Endothelial cell (in vitro differentiated cells): ENCODE measurements at places on chromosomes 4 and X.

- DNase-seq = peak; percentile 3
Measured at GRCh38 chrX:20143561-20143960, 1.9 kb upstream of the EIF1AX start.

- no peak for DNase-seq
Measured at GRCh38 chrX:154432210-154432609, 3.7 kb downstream of the ATP6AP1 start.

DNA sequence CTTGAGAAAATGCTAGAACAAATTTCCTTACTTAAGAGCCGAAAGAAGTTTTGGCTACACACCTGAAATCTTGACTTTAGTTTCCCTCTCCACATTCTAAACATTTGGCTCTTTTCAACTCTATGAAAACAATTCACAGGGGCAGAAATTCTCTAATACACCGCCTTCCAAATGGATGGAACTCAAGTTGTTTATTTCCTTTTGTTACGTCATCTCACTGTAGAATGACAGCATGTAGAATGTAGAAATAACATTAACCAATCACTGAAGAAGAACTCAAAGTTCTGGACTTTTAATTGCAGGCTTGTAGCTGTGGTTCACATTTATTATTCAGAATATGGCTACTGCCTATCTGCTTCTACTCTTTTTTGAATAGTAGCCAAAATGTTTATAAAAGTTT is 1.9 kb downstream of the DMP1 start:
- no peak for DNase-seq

GRCh38 chr4:1501754-1502500 is 95.7 kb upstream of the NKX1-1 start:
- no peak for DNase-seq

DNA sequence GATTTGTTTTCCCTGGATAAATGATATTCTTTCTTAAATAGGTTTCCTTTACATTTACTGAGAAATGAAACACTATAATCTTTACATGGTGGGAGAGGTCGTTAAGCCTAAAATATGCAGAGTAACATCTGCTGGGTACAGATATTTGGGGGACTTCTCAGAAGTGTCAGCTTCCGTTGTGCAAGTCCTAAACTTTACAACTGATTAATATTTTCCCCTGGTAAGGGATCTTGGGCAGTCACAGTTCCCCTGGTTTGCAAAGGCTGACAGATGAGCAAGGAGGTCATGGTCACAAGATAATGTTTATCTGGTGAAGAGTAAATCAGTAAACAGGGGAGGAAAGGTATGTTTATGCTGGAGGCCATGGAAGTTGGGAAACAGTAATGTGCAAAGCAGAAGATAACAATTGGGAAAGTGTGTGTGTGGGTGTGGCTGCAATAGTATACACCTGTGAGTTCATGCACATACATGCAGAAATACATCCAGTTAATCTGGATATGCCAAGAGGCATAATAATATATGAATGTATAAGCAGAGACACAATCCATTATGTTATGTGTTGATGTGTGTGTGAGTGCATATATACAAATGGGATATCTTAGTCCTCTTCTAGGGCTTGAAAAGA is 508.2 kb upstream of the FAM241A start:
- DNase-seq = no peak

DNA sequence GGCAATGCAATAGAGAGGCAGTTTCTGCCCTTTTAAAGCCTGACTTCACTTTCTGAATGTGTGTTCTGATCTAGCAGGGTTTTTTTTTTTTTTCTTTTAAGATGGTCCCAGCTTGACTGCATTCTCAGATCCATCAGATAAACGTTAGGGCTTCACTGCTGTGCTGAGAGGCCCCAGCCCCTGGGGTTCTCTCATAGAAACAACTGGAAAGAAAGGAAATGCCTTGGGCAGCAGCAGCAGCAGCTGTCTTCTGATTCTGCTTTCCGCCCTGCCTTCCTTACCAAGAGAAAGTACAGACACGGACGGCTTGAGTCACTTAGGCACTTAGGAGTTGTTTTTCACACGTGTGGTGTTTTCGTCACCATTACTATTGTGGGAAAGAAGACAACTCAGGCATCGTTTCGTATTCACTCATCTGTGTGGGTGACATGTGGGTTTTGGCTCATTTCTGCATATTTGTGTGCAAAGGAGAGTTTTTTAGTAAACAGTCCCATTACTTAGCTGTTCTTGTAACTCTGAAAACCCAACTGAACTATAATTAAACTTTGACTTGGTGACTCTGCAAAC is 172.0 kb downstream of the PTTG2 start:
- peak; percentile 23 for DNase-seq

DNA sequence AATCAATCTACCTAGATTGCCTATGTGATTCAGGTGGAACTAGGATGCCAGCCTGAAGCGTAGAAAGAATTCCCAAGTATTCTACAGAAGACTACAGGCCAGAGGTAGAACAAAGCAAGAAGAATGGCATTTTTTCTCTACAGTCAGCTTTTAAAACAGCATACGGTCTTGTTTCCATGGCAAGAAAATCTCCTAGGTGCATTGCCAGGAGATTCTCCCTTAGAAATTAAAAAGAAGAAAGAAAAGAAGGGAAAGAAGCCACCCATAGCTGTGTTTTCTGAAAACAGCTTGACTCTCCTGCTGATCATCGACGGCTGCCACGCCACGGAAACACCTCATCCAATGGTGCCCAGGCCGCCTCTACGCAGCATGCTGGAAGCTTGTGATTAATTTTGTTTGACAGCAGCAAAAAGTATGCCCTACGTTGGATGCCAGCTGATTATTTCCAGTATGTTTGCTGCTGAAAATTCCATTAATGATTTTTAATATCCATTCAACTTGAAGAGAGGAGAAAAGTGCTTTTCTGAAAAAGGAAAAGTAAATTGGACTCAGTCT is 24.1 kb downstream of the ANK2 start:
- DNase-seq = no peak

- DNase-seq = no peak
Measured at GRCh38 chrX:10828640-10829039, 208.3 kb upstream of the MID1 start.

GRCh38 chr4:114081783-114082182 is 102.3 kb upstream of the ARSJ start:
- no peak for DNase-seq

DNA sequence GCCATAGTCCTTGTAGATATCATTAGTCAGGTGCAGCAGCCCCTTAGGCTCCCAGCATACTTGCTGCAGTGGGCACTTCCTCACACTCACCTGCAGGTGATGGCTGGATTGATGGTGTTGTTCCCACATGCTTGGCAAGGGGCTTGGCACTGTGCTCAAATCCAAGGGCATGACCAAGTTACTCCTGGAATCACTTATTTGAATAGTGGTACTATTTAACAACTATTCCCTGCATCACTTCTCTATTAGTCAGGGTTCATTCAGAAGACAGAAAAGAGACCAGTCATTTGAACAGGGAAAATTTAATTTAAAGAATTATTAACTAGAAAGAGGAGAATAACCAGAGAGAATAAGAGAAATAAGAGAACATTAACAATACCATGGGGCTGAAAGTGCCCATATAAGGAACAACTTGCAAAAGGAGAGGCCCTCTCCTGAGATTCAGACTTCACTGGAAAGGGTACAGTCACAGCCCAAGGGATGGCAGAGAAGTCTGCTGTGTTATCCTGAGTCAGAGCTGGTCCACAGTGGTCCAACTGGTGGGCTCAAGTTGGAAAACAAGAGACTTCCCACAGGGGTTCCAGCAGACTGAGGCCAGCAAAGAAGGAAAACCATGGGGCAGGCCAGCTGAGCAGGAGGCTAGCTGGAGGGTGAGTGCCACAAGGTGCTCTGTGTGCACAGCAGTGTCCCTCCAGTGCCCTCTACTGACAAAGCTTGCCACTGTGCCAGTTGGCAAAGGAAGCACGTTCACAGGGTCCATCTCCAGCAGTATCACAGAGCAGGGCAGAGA is 9.8 kb downstream of the SPP1 start:
- peak; percentile 46 for DNase-seq

GRCh38 chr4:137952116-137952515 is 290.0 kb downstream of the SLC7A11 start:
- no peak for DNase-seq

- DNase-seq = no peak
Measured at GRCh38 chrX:85018471-85018870, 14.8 kb downstream of the APOOL start.

- DNase-seq = no peak
Measured at GRCh38 chr4:16608611-16609125, 289.8 kb downstream of the LDB2 start.

DNA sequence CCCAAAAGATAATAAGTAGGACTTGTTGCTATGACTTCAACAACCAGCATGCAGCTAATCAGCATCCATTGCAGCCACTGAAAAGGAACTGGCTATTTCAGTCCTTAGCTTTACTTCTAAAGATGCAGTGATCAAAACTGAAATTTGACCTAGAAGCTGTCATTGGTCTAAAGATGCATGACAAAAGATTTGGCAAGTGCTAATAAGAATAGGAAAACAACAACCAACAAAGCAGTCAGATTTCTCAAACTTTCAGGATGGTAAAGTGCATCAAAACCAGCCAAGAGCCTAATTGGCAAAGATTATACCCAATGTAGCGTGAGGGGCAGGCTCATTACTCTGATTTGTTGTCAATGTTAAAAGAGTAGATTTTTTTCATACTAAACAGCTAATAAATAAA is 77.1 kb upstream of the WDR17 start:
- no peak for DNase-seq

DNA sequence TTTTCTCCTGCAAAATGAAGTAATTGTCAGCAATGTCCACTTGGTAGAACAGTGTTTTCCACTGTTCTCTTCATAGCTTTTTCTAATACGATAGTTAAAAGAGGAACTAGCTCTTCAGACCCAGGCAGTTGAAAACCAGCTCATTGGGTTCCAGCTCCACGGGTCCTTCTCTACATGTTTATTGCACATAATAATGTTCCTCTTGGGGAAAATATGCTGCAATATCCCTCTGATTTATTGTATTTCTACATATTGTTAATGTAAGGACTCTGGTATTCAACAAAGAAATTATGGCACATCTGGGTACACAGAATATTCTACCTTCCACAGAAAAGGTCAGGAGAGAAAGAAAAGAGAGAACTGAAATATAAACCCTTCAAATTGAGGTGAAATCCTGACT is 473.4 kb downstream of the TRIML1 start:
- no peak for DNase-seq

DNA sequence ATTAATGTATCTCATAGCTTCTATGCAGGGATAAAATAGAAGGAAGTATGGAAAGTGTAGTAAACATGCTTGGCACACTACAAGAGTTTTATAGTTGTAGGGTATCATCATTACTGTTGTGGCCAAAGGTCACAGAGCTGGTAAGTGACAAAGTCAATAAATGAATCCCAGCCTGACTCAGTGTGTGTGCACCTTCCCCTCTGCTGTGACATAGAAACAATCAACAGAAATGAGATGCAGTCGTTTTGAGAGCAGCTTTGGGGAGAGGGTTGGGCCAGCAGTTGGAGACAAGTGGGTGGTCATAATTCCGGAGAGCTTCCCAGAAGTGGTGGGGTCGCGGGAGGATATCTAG is 82.4 kb upstream of the RBPJ start:
- no peak for DNase-seq

DNA sequence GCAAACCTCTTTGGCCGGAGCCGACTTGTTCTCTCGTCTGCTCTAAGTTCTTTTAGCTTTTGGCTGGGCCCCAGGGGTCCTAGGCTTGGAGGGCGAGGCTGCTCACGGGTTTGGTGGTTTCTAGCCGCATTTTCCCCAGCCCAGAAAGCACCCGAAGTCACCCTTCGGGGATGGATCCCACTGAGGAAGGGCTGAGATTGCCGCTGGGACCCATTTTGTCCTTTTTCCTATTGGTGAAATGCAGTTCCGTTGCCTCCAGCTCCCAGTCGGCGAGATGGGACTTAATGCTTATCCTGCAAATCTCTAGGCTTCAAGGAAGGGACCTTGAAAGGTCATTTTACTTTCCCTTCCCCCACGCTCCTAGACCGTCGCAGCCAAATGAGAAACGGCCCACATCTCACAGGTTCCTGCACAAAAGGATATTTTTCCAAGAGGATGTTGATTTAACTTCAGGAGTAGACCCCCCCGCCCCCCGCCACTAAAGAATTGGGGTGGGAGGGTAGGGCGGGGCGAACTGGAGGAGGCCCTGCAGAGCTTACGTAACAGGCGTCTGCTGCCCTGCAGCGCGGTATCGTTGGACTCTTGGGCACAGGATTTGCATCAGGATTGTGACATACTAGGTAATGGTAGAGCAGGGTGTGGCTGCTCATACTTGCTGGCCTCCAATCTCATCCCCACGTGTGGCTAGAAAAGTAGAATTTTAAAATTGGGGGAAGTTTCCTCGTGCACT is 564 bp downstream of the PGK1 start:
- DNase-seq = peak; percentile 11

DNA sequence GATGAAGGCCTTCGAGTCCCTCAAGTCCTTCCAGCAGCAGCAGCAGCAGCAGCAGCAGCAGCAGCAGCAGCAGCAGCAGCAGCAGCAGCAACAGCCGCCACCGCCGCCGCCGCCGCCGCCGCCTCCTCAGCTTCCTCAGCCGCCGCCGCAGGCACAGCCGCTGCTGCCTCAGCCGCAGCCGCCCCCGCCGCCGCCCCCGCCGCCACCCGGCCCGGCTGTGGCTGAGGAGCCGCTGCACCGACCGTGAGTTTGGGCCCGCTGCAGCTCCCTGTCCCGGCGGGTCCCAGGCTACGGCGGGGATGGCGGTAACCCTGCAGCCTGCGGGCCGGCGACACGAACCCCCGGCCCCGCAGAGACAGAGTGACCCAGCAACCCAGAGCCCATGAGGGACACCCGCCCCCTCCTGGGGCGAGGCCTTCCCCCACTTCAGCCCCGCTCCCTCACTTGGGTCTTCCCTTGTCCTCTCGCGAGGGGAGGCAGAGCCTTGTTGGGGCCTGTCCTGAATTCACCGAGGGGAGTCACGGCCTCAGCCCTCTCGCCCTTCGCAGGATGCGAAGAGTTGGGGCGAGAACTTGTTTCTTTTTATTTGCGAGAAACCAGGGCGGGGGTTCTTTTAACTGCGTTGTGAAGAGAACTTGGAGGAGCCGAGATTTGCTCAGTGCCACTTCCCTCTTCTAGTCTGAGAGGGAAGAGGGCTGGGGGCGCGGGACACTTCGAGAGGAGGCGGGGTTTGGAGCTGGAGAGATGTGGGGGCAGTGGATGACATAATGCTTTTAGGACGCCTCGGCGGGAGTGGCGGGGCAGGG is 568 bp downstream of the HTT start:
- peak; percentile 70 for DNase-seq

DNA sequence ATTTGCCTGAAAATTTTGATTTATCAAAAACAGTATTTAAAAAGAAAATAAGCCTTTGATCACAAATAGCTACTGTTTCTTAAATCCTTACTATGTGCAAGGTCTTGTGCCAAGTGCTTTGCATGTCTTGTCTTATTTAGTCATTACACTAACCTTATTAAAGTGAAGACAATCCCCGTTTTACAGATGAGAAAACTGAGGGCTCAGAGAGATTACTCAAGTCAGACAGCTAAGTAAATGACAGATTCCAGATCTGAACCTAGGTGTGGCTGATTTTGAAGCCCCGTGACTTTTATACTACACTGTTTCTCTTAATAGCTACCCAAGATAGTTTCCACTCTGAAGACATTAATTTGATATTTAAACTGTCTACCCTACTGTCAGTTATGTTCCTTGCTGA is 38.2 kb downstream of the AFF2 start:
- no peak for DNase-seq

- DNase-seq = no peak
Measured at GRCh38 chr4:57129477-57129876, 19.3 kb upstream of the IGFBP7 start.

- no peak for DNase-seq
Measured at GRCh38 chrX:49212861-49213260, 12.9 kb upstream of the SYP start.
